Stimulated activated naive CD4-positive, alpha-beta T cell (primary cell): ENCODE measurements at places on chromosomes 3 and 15.

DNA sequence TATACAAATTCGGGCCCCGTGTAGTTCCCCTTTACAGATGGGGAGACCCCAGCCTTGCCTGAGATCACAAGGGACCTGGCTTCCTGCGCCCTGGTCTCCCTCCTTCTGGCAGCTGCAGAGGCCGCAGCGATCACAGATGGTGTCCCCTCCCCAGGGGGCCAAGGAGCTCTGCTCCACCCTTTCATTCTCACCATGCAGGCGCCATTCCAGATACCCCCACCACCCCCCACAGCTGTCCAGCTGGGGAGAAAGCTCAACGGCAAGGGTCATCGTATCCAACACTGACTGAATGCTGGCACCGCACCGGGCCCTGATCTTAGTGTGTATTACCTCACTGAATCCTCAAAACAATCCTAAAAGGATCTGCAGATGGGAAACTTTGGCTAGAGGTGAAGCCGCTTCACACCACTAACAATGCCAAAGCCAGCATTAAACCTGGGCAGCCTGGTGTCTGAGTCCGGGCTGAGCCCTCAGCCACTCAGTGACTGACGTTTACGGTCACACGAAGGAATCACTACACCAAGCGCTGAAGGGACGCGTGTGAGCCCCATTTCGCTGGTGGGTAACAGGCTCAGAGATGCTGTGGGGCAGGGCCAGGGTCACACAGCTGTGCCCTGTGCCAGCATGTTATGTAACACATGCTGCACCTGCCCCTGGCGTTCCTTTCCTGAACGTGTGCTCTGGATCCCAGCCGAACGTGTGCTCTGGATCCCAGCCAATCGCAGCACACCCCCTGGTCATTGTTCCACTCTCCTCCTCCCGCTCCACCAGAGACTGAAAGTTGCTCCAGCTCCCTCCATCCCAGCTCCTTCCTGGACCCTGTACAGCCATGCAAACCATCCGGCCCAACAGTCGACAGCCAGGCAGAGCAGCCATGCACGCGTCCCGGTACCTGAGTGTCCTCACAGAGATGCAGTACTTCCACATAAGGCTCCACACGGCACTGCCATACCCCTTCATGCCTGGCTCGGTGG lies 51.8 kb downstream of the IQSEC1 start:
- no peak for DNase-seq

DNA sequence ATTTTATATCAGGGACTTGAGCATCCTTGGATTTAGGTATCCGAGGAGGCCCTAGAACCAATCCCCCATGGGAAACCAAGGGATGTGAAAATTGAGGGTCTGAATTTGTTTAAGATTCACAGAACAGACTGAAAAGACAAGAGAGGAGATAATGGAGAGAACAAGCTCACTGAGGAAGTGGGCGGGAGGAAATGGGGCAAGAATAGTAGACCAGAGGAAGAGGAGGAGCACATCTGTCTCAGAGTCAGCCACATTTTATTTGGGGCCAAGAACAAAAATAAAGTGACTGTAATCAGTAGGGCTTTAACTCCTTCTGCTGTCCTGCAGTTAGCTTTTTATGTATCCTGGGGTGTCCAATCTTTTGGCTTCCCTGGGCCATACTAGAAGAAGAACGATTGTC lies 63.8 kb downstream of the BLM start:
- no peak for DNase-seq

GRCh38 chr15:78034495-78035191 lies 42.9 kb downstream of the TBC1D2B start:
- DNase-seq = peak; percentile 68

GRCh38 chr3:174202561-174202960 lies 656.6 kb upstream of the NAALADL2 start:
- no peak for DNase-seq

- no peak for DNase-seq
Observed at GRCh38 chr15:95169541-95170459, 938.4 kb downstream of the MCTP2 start.

- DNase-seq = no peak
Observed at GRCh38 chr3:37148208-37148607, 26.2 kb downstream of the LRRFIP2 start.

GRCh38 chr3:135965129-135965505 lies 411 bp upstream of the PPP2R3A start:
- no peak for DNase-seq

DNA sequence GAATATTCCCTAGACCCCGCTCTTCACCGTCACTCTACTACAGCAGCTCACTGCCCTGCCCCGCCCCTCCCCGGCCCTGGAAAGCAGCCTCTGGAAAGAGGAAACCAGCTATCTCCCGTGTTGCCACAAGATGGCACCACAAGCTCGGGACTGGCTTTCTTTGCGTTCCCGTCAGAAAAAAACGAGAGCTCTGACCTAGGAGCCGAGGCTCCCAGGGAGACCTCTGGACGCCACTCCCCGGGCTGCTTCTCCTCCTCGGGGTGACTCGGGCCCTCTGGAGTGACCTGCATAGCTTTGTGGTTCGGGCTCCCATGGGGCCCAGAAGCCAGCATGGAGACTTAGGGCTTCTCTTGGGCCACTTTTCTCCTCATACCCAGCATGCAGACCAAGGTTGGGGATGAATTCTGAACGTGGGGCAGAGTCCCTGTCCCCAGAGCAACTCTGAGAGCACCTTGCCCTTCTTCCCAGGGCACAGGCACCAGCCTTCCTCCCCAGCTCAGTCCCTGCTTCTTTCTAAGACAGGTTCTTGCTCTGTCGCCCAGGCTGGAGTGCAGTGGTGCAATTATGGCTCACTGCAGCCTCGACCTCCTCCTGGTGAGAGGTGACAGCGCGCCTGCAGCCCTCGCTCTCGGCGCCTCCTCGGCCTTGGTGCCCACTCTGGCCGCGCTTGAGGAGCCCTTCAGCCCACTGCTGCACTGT lies 19.0 kb downstream of the STOML1 start:
- DNase-seq = peak; percentile 62

DNA sequence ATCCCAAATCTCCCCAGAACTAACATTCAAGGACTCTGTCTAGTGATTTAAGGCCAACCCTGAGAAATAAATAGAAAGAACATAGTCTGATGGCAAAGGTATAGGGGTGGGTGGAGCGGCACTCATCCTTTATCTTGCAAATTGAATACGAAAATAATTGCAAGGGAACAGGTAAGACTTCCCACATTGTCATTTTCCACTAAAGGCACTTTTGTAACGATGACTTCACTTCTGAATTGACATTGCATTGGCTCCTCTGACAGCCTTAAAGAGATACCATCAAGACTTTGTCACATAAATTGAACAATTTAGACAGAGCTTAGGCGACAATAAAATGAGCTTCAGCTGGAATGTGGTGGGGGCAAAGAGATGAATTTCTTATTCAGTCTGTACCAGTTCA lies 75.3 kb upstream of the PLCL2 start:
- no peak for DNase-seq

DNA sequence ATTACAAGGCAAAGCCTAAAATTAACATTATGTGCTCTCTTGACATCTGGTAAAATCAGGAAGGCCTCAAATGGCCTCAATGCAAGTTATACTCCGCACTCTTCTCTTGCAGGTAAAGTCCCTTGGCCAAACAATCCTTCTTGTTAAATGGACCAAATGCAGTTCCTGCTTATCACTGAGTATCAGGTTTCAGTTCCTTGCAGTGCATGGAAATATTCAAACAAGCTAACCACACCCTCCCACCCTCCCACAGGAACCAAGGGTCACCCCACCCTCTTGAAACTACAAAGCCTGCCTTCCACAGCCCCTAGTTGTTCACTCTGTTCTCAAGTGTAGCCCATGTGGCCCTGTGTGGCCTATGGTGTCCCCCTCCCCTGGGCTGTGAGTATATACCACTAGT lies 171.9 kb upstream of the CADPS start:
- no peak for DNase-seq

GRCh38 chr3:167051421-167051820 lies 328.7 kb downstream of the ZBBX start:
- no peak for DNase-seq

DNA sequence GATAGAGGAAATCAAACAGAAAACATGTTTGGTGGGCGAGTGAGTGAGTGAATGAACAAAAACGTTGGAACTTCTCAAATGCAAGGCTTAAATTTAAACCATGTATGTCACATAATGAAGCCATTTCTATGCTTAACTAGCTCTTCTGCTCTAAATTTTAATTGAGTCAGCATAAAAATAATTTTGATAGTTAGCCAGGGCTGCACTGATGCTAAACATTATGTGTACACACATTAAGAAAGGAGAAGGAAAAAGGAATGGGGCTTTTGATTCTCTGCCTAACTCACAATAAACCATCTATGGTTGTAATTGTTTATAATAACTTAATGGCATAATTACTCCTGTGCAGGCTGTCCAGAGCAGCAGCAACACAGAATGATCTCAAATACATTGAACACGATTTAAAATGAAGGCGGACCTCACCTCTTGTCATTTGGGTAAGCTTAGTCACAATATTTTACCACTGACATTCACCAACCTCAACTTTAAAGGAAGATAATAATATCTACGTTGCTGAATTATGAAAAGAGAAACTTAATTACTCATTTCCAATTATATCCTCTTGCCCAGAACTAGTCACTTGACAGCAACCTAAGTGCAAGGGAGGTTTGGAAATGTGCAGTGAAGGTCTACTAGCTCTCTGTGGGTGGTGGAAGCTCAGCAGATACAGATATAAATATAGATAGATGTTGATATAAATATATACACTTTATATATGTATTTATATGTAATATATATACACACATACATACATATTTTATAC lies 318.4 kb upstream of the TRIM42 start:
- no peak for DNase-seq

- no peak for DNase-seq
Observed at GRCh38 chr3:108099244-108099643, 8.4 kb upstream of the CD47 start.
